GM23248 (cell line): ENCODE measurements at places on chromosomes 2 and 18. TPM values are rescaled to one million over a fixed set of nuclear protein-coding genes. Genes with fewer than 3 reads are reported as not detected.

FEV gene
- total RNA-seq: not detected in 2 replicates

CYP27A1 gene
- total RNA-seq: 3.9 and 4.1 TPM in 2 replicates

DYNAP gene
- not detected in 2 replicates for total RNA-seq

C2orf15 gene
- total RNA-seq: not detected in 2 replicates

RAB3GAP1 gene
- 72.1 and 77.8 TPM in 2 replicates for total RNA-seq

COLEC11 gene
- total RNA-seq: not detected in 2 replicates

FAP gene
- total RNA-seq: 243 and 269 TPM in 2 replicates

DNA sequence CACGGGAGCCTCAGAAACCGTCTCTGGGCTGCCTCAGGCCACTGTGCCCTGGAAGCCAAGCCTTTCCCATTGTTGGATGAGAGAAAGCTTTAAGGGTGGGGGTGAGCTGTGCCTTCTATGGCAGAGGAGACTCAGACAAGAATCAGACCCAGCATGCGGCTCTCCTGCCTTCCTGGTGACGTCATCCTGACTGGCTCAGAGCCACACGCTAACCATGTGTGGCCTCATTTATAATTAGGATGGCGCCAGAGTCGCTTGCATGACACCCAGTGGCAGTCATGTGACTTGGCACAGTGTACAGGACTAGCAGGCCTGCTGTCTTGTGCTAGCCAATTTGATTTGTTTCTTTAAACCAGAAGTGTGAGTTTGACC is 99.1 kb downstream of the SH3BP4 start:
- peak; percentile 98 for DNase-seq

- DNase-seq: no peak
Observed at GRCh38 chr2:142981069-142981378, 103.6 kb downstream of the KYNU start.

DNA sequence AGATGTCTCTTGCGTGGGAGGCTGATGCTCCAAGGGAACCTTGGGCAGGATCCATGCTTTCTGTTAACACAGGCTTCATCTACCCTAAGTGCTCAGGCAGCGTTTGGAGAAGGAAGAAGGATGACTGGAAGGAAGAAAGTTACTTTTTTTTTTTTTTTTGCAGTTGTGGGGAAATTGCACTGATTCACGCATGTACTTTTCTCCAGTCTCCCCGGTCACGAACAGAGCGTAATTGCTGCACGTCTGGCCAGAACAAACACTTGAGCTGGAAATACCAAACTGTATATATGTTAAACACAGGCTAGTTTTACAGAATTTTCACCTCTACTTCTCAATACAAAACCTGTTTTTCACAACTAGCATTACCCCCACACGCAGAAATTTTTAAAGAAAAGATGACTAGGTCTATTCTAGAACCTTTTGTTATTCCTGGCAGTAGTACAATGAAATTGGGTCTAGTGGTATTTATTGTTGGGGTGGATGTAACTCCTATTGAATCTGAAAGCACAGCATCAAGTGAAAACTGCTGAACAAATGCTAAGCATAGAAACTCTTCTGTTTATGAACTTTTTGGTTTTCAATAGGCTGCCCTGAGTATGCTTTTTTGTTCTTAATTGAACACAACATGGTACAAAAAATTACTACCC is 9.3 kb upstream of the SCYGR5 start:
- no peak for DNase-seq

DNA sequence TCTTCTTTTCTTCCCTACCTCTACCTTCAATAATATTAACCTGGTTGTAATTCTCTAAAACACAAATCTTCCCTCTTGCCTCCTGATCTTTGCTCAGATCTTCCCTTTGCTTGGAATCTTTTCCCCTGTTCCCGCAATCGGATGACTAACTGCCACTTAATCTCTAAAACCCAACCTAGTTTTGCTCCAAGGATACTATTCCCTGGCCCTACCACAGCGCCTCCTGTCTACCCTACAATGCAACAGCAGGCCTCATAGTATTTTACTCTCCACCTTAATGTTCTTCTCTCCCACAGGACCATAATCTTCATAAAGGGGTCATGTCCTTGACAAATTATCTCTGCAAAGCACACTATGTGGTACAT is 246.8 kb upstream of the TNP1 start:
- DNase-seq: peak; percentile 65

- DNase-seq: peak; percentile 99
Observed at GRCh38 chr2:223041527-223042109, 10.4 kb upstream of the KCNE4 start.

DNA sequence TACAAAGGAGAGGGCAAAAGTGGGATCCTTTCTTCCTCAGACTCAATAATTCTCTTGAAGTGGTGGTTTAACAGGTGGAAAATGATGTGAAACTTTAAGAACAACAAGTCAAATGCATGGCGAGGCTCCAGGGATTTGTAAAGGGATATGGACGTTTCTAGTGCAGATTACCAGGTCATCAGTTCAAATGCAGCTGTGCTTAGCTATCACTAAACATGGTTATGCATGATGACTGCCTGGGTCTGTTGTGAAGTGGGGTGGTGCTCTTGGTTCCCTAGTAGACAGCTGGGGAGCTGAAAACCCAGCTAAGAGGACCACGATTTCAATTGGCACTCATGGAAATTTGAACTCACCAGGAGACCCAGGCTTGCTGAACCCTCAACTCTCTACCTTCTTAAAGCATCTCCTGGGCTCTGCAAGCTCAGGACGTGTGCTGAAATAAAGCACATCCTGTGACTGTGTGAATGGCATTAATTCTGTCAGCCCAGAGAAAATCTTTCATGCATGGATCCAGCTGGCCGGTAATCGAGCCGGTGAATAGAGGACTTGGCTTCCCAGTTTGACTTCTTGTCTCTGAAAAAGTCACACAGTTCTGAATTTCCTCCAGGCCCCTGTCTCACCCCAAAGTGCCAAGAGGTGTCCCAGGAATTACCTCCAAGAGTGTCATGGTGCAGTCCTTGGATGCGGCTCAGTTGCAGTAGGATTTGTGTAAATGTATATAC is 146.1 kb downstream of the MTX2 start:
- no peak for DNase-seq

DNA sequence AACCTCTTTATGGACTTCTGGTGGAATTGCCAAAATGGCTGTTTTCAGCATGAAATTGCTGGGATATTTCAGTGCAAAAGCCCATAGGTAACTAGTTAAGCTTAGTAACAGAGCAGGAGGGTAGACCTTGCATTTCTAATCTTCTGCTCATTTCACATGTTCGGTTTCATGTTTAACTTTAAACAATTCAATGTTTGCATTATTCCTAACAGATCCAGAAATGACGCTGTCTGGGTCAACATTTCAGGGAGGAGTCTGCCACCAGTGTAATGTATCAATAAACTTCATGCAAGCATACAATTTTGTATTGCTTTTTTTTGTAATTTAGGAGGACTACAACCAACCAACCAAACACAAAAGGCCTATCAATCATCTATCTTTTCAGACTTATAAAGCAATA is 22.4 kb downstream of the CABYR start:
- DNase-seq: no peak

DNA sequence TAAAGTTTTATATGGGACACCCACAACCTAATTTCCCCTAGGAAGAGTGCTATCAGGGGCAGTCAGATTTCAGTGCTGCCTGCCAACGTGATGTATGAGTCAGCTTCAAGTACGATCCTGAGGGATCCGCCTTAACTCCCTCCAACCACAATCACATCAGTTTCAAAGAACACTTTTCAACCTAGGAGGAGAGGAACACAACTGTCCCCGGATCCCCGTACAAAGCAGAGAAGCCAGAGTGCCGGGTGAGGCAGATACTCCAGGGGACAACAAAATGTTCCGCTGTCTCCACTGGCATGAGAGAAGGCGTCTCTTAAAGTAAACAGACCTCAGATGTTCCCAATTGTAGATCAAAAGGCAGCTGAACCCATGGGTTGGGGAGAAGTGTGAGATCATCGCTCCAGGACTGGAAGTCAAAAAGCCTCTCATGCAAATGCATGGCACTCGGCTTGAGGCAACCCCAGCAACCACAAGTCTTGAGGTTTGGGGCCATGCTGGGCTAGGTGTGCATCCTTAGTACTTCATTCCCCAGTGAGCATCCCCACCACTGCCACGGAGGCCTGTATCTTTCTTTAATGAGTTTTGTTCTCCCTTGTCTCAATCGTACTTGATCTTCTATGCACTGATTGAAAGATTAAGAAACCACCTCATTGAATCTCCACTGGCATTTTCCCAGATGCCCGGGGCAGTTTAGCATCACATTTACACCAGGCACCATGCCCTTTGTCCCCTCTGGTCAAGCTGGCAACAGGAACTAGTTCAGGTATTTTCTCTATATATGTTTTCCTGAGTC is 91.0 kb upstream of the CCBE1 start:
- DNase-seq: peak; percentile 77

GRCh38 chr2:5145801-5146200 is 546.4 kb upstream of the SOX11 start:
- no peak for DNase-seq

GRCh38 chr18:24342347-24342746 is 55.3 kb downstream of the OSBPL1A start:
- no peak for DNase-seq

DNA sequence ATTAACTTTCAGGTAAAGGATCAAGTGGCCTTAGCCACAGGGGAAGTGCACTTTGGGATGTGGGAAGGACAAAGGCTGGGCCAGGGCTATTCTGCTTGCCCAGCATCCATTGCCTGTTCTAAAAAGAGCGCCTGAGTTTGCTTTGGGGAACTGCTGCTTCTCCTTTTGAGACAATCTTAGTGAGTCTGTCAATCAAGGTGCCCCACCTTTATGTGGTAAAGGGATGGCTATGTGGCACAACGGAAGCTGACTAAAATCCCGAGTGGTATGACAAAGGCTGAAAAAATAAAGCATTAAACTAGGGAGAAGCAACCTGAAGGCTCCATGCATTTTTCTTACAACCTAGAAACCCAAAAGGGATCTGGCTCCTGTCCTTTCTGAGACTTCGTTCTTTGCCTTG is 540.5 kb downstream of the SLC4A3 start:
- no peak for DNase-seq

GRCh38 chr2:20571231-20571630 is 79.7 kb downstream of the HS1BP3 start:
- no peak for DNase-seq

DNA sequence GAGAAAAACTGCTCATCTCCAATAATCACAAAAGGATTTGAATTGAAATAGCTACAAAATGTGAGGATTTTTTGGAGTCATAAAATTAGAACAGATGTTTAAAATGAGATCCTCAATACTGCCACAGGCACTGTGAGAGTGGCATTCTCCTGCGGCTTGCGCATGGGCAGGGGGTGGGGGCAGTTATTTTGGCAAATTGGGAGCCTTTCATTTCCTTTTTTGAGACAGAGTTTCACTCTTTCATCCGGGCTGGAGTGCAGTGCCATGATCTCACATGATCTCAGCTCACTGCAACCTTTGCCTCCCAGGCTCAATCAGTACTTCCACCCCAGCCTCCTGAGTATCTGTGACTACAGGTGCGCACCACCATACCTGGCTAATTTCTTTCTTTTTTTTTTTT is 42.4 kb downstream of the POMC start:
- no peak for DNase-seq

DNA sequence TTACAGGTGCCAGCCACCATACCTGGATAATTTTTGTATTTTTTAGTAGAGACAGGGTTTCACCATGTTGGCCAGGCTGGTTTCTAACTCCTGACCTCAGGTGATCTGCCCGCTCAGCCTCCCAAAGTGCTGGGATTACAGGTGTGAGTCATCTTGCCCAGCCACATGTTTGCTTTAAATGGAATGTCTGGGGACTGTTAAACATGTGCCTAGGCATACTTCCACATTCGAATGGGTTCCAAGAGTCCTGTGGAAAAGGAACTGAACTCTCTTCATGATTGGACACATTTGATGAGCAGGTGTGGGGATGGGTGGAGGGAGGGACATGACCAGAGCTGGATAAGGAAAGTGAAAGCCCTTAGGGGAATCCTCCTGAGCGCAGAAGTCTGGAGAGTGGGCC is 58.4 kb upstream of the GREB1L start:
- no peak for DNase-seq

- no peak for DNase-seq
Observed at GRCh38 chr2:61736953-61737352, 116.9 kb downstream of the FAM161A start.

DNA sequence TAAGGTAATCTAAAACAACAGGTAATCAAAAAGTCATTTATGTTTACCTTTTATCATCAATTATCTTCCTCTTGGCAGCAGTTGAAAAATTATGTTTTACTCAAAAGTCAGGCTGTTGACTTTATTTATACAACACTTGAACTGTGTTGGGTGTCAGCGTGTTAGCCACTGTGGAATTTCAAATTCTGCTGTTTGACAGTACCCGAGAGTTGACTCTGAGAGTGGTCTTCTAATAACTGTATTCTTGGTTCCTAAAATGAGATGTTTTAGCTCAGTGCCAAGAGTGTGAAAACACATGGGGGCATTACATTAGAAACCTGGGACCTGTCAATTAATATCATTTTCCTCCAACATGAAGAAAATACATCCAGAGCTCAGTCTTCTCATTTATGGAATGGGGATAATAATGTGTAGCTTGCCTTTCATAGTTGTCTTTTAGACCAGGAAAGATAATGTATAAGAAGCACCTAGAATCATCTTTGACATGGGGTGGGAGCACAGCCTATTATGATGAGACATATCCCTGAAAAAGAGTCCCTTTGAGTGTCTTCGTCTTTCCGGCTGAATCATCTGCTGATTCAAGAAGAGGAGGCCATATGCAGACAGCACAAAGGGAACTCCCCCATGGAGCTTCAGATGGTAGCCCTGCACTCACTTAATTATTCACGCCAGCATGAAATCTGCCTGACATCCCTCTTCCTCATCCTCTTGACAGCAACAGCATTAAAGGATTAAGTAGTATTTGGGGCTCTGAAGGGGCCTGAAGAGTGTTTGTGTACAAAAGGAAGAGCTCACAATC is 89.1 kb downstream of the AFF3 start:
- no peak for DNase-seq

DNA sequence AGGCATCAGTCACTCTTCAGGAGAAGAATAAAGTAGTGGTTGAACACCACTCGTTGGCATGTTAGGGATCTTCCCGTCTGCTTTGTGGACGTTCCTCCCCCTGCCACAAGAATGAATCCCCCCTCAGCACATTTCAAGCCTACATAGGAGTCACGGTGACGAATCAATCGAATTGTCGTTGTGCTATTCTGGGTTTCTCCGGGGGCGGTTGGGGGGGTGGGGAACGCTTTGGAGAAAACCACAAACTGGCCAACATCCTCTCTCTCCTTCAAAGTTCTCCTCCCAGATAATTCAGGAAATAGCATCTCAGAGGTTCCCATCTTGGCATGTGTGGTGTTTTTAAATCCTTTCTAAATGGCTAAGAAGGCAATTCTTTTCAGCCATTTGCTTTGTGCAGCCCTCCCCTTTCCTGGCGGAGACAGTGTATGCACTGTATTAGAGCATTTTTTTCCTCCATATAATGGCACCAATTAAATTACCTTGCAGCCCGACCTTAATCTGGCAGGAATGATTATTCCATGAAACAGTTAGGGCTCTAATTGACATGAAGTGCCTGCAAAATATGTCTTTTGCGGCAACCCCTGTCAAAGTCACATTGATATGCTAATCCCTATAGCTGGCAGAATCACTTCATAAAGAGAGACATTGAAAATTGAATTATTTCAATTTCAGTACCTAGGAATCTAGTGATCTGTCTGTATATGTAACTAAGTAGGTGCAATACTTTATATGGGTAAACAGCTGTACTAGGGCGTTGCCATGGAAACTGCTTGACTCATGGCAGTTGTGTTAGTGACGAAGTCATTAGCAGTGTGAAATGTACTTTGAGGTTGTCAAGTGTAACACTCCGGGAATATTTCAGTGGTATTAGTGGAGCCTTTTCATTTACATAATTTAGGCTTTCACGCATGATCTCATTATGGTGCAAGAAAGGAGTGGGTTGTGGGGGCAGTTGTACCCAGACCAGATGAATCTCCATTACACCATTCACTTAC is 323.4 kb upstream of the SLC14A2 start:
- peak; percentile 56 for DNase-seq
